ENCODE measurements at places on chromosomes 4 and X.

DNA sequence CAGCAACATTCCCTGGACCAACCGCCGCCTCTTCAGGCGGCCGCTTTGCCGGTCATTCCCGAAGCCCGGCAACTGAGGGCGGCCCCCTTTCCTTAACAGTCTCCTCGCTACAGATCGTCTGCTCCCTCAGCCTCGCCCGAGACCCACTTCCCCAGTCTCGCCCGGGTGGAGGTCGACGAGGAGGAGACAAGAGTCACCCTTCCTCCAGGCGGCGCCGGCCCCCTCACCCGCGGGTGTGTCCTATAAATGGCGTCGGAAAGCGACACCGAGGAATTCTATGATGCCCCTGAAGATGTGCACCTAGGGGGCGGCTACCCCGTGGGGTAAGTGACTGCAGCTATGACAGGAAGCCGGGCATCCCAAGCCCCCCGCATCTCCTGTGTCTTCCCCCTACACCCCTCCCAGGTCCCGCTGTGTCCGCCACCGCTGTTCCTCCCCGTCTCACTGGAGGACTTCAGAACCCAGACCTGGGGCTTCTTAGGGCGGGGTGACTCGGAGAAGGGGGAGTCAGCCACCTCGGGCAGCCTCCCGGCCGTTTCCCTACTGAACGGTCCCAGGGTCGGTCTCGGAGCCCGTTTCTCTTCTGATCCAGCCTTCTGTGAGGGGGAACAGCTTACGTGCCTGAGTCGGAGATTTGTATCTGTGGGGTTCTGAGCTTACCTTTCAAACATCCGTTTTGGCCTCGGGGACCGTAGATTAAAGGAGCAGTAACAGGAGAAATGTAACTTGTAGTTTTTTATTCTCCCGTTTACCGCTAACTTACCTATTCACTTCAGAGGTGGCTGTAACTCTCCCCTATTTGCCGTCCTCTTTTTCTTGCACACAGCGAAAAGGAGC, 570 bp downstream of the WDR44 start:
- peak; percentile 55 for DNase-seq

DNA sequence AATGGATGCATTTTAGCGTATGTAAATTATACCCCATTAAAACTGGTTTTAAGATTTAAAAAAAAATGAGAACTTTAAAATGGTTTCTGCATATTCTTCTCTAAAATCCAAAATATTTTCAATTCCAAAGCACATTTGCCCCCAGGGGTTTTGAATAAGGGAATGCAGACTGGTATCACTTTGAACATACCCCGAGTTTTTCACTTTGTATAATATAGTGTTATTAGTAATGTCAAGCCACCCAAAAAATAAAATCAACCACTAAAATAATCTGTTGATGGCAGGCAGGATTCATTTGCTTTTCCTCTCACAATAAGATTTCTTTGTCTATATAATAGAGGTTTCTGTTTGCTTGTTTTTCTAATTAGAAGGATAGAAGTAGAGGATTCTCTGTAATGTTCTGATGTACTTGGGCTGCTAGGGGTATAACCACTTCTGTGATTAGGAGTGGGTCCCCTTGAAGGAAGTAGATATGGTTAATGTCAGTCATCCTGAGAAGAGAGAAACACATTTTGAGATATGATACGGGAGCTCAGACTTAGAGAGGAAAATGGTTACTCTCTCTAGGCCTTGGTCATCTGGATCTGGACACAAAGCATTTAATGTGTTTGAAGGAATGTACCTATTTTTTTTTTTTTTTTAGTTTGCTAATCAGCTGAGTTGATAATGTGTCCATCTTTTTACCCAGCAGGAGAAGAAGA, 9.3 kb upstream of the LIN54 start:
- no peak for DNase-seq

GRCh38 chrX:138982365-138982764, 270.8 kb upstream of the FGF13 start:
- no peak for DNase-seq

DNA sequence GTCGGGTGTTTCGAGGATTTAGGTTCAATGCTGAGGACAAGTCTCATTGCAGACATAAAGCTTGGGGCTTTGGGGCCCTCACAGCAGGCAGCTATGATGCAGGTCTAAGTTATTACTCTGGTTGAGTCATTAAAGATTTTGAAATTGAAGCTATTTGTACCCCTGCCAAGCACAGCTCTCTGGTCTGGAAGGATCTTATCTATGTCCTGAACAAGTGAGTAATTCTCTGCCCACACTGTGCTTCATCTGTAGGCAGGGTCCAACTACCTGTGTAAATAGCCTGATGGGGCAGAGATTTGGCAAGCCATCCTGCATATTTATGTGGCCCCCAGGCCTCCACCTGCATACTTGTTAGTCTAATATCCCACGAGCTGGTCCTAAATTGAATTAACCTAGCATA, 41.4 kb upstream of the MAGEA4 start:
- DNase-seq: no peak
